ENCODE measurements at places on chromosomes 3 and 15.

GRCh38 chr3:127077068-127077467 is 94.2 kb downstream of the PLXNA1 start:
- DNase-seq, result no peak

DNA sequence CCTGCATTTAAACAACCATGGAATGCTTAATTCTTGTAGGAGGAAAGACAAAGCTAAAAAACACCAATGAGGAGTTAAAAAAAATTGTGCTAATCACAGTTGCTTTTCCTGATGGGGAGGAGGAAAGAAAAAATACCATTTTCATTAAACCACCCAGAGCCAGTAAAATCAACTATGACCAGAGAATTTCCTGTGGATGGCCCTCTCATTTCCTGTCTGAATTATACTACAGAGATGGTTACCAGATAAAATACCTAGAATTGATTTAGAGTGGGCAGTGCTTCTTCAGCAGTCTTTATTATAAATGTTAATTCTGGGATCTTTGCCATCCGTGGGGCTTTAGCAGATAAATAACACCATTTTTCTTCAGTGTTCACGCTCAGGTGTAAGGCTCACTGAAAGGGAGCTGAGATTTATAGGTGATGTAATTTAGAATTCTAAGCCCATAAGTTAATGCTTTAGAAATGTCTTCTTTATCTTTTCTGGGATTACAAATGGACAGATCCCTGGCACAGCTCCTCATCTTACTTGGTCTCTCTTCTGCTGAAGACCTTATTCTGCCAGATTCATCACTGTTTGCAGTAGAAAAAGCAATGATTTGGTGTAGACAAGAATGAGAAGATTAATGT is 37.9 kb downstream of the RETNLB start:
- no peak for DNase-seq

GRCh38 chr15:92095693-92096092 is 242.2 kb downstream of the SLCO3A1 start:
- no peak for DNase-seq

DNA sequence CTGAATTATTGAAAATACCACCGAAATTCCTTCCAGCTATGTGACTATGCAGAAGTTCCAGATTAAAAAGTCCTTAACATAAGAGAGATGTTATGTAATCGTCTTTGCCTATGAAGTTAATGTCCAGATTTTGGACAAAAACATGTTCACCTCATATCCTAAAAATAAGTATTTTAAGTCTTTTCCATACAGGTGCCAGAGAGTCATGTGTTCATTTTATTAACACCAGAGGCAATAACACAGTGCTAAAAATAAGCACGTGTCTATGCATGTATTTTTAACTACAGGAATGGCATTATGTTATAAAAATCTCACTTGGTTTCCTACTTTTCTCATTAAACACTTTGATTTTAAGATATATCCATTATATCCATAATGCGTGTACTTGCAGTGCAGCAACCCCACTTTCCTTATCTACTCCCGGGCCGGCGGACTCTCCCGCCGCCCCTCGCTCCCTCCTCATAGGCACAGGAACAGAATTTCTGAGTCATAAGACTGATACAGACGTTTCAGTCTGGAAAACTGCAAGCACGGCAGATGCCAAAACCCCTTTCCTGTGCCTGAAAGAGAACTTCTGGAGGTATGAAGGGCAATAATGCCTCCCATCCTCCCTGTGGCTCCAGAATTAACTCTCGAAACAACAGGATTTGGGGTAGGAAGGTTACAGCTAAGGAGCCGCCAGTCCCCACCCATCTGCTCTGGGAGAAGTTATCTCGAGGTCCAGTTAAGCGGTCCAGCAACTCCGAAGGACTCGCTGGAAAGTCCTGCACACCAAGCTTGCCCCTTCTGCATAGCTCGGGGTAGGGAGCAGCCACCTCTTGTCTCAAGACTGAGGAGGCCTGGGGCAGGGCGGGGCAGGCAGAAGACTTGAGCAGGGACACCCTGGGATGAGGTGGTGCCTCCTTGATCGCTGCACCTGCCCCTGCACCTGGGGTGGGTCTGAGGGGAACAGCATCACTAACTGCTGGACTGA is 22.3 kb upstream of the PSTPIP1 start:
- DNase-seq, result no peak

DNA sequence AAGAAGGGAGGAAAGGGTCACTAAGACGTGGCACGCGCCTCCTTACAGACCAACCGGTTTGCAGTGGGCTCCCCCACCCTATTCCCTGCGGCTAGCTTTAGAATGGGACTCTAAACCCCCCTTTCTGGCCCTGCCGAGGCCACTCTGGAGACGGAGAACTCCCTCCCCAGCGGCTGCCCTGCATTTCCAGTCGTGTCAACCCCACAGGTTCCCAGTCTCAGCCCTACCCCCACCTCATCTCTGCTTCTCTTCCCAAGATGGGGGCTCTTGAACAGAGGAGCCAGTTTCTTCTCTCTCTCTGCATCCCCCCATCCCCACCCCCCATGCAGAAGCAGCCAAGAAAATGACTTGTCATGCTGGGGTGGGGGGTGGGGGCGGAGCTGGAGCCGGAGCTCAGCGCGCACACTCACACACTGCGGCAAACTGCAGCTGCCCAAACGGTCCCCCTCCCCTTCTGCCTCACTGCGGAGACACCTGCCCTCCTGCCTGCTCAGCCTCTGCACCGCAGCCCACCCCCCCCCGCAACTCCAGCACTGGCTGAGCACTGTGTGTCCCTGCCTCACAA is 871 bp downstream of the MAP1A start:
- DNase-seq, result no peak

GRCh38 chr3:64121750-64122311 is 98.5 kb upstream of the PSMD6 start:
- no peak for DNase-seq

Data from esophagus squamous epithelium (tissue), 5 donors.